Right ventricle myocardium inferior (tissue), 1 donor: ENCODE measurements at places on chromosomes 16 and 17. TPM values are rescaled to one million over a fixed set of nuclear protein-coding genes. Genes with fewer than 3 reads are reported as not detected.

DNA sequence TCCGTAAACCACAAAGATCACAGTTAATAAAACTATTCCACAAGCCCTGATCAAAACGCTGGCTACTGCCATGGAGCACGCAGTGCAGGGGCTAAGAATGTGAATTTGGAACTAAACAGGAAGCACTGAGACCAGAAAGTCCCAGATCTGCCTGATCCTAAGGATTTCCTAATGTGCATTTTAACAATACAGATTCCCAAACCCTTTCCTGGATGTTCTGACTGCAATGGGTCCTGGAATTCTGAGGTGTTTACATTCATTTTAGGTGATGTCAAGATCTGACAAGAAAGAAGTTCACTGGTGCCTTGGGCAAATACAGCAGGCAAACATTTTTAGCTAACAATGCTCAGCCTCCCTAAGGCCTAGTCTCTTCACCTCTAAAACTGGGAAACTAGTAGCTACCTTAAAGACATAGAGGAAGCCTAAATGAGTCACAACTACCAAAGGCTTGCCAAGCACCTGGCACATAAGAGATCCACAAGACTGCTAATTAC is 10.3 kb downstream of the NSMCE1 start:
- DNase-seq: no peak

GRCh38 chr17:36627101-36627500 is 25.7 kb downstream of the MRM1 start:
- no peak for DNase-seq

The KPNA2 gene
- total RNA-seq: 20.8 TPM

- DNase-seq: no peak
Observed at GRCh38 chr16:50025537-50025931, 509 bp downstream of the CNEP1R1 start.

DNA sequence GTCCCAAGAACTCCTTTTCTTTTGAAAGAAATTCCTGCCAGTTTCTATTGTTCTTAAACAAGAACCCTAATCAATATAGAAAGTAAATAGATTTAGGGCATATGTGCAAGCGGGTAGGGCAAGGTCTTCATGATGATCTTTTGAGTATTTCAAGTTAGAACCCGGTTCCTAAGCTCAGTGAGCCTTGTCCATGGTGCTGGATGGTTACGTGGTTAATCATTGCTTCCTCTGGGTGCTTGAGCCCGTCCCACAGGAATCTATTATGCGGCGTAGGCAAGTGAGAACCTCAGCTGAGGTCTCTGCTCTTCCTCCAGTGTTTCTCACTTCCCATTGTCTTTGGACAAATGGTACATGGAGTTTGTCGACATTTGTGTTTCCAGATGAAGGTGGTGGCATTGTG is 580.8 kb upstream of the EEF2KMT start:
- no peak for DNase-seq

GRCh38 chr17:17719199-17719940 is 38.1 kb downstream of the RAI1 start:
- DNase-seq: no peak

GRCh38 chr17:48641541-48642058 is 15.4 kb upstream of the HOXB9 start:
- DNase-seq: no peak

DNA sequence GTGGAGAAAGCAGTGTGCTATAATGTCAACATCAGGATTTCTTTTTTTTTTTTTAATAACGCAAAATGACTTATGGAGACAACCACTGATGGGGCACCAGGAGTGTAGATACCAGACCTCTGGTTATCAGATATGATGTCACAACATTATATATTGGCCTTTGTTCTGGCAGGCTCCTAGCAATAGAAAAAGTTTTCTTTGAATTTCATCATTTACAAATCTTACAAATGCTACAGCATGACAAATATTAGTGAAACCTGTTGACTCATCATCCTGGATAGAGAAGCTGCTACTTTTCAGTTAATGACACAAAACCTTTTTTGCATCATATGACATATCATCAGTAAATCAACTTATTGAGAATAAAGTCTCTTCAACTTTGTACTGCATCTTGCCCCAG is 6.1 kb downstream of the THUMPD1 start:
- no peak for DNase-seq

GRCh38 chr16:76428858-76429257 is 151.7 kb downstream of the CNTNAP4 start:
- DNase-seq: no peak

- DNase-seq: no peak
Observed at GRCh38 chr16:1474082-1474795, 589 bp downstream of the CLCN7 start.

DNA sequence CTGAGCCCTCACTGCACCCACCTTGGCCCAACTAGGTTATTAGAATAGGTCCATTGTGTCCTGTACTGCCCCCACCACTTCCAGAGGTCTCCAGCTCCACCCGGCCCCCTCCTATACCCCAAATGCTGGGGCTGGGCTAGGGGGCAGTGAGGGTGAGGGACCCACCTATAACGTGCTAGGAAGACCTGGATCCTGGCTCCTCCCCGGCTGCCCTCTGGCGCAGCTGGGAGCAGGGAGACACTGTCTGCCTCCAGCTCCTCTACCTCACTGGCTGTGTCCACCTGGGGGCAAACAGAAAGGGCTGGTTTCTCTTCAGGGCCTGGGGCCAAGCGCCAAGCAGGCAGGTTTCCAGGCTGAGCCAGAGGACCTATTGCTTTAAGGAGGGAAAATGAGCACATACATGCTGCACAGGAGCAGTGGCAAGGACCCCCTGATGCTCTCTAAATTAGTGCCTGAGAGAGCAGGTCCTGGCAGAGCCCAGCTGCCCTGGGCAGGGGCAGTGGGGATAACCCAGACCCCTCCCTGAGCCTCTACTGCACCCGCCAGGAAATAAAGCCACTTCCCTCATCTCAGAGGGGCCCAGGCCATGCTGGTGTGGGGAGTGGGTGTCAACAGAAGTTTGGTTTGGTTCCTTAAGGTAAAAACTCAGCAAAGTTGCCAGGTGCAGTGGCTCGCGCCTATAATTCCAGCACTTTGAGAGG is 12.2 kb downstream of the TSPOAP1 start:
- no peak for DNase-seq

- DNase-seq: no peak
Observed at GRCh38 chr16:75697571-75697970, 3.7 kb downstream of the DUXB start.

DNA sequence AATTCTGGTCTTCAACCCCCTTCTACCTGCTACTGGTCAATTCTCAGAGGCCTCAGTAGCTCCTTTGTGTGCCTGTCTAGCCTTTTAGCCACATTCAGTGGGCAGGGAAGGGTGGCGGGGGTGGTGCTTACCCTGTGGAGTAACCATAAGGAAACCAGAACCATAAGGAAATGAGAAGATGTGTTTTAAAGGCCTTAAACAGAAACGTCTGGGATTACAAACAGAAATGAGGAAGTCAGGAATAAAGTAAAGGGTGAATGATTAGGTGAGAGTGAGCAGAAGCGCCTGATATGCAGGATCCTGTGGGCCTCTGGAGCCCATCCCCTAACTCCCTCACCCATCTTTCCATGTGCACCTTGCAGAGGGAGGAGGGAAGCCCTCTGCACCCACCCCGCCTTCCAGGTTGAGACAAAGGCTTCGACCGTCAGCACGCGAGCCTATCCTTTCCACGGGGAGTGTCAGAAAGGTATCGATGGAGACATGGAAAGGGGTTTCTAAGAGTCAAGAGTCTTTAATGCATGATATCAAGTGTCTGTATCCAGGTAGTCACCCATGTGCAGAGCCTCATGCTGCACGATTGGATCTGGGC is 20.4 kb downstream of the KIAA0513 start:
- DNase-seq: no peak

The SLC52A1 gene
- total RNA-seq: not detected

GRCh38 chr16:81797443-81797842 is 18.4 kb downstream of the PLCG2 start:
- no peak for DNase-seq

GRCh38 chr16:76343769-76344168 is 66.6 kb downstream of the CNTNAP4 start:
- DNase-seq: no peak

- DNase-seq: no peak
Observed at GRCh38 chr17:41329279-41329948, 13.9 kb upstream of the KRTAP17-1 start.

DNA sequence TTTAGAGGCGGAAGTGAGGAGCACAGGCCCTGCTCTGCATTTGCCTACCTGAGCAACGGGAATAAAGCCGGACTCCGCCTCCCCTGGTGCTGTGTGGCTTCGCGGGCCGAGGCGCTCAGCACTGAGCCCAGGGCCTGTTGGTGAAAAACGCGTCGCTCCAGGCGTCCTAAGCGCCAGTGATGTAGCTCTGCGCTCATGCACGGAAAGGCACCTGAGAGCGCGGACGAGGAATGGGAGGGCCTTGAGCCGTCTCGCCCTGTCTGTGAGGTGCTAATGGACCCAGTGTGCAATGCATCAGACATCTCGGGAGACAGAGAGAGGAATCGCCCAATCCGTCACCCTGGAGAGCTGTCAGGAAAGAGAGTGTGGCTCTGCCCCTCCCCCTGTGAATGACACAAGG is 17.2 kb upstream of the ATP2A3 start:
- DNase-seq: peak; percentile 34

GRCh38 chr16:51150165-51150887 is 744 bp downstream of the SALL1 start:
- DNase-seq: no peak

GRCh38 chr16:72015124-72015523 is 6.6 kb downstream of the DHODH start:
- no peak for DNase-seq

- DNase-seq: no peak
Observed at GRCh38 chr17:72887322-72887721, 205.2 kb downstream of the SLC39A11 start.

The HIGD1B gene
- total RNA-seq: 20.4 TPM

DNA sequence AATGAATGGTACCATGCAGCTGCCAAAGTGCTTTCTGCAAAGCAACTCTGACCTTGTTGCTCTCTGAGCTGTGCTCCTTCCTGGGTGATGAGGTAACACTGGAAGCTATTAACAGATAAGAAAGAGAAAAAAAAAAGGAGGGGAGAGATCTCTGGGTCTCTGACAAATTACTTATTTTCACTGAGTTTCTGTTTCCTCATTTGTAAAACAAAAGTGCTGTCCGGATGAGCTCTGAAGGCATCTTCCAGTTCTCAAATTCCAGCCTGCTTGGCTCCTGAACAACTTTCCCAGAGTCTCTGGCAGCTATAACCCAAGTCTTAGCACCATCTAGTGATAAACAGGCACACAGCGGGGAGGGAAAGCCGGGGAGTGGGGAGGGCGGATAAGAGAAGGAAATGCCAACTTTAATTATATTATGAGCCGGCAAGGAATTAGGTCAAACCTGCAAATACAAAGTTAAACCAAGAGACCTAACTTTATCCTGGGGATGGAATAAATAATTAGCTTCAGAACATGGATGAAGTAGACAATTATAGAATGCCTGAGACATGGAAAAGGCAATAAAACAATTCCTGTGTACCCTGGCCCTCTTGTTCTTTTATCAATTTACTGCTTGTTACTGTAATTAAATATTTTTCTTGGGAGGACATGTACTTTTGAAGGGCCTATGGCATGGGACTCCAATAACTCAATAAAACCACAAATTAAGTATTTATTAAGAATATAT is 61.3 kb upstream of the KIFC3 start:
- no peak for DNase-seq

DNA sequence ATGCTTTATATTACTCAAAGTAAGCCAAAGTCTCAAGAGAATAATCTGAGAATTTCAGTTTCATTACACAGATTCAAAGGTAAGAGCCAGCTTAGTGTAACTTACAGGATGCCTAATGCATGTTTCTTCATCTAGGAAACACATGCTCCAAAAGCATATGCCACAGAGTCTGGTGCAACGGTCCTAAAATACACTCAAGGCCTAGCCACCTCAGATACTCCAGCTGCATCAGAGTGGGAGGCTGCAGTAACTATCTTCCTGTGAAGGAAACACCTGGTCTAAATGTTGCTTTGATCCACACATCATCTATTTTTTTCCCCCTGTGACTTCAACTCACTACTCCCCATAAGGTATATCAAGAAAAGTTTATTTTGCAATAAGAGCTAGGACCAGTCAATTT is 51.6 kb upstream of the CORO6 start:
- no peak for DNase-seq

The MYCBPAP gene
- 0.81 TPM for total RNA-seq

DNA sequence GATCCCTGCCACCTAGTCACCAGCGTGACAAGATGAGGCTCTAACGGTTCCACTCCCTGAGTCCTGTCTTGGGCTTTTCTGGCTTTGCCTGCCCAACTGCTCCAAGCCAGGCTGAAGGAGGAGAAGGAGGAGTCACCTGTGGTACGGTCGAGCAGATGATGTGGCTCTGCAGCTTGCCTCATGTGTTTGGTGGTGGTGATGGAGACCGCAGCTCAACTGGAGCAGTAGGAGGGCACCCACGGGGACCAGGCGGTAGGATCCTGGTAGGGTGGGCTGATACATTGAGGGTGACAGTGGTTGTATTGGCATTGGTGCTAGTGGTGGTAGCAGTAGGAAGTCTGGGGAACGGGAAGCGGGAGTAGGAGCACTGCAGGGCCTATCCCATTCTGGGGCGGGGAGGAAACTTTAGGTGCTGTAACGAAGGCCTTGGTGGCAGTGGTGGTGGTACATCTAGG is 202.8 kb upstream of the WSB1 start:
- DNase-seq: no peak

The ASPA gene
- 3.8 TPM for total RNA-seq

- no peak for DNase-seq
Observed at GRCh38 chr16:17850581-17851250, 380.0 kb upstream of the XYLT1 start.

DNA sequence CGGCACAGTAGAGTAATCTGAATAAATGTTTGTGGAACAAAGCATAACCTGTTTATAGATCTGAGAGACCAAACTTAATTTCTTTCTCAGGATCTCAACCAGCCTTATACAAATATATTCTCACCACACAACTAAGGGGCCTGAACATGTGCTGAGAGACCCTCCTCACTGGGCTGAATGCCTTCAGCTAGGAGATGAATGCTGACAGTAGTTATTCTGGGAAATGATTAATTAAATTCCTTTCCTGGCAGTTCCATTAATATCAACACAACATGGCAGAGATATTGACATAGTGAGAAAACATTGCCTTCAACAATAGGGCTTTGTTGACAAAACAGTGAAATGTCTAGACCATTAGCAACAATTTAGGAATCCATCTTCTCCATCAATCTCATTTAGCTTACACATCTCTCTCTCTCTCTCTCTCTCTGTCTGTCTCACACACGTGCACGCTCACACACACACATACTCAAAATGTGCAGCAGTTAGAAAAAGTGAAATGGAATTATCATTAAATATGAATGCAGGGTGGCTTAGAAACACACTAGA is 780.8 kb upstream of the CDH8 start:
- no peak for DNase-seq

DNA sequence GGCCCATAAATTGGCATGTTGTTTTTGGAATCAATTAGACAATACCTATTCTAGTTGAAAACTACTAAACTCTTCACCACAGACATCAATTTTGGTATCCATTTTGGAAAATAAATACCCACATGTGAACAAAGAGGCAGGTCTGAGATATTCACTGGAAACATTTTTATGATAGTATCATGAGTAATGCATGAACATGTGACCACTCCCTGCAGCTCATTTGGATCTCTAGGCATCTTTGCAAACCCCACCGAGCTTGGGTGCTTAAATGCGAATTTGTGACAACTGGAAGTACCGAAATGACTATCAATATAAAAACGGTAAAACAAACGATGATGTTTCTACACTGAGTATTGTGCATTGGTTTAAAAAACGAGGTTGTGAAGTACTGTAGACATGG is 285.2 kb downstream of the IRF8 start:
- DNase-seq: no peak

GRCh38 chr17:66493283-66494019 is 191.0 kb downstream of the PRKCA start:
- no peak for DNase-seq

The EVI2B gene
- 2.9 TPM for total RNA-seq
